Esophagus squamous epithelium (tissue), 5 donors: ENCODE measurements at places on chromosomes 13 and 19.

DNA sequence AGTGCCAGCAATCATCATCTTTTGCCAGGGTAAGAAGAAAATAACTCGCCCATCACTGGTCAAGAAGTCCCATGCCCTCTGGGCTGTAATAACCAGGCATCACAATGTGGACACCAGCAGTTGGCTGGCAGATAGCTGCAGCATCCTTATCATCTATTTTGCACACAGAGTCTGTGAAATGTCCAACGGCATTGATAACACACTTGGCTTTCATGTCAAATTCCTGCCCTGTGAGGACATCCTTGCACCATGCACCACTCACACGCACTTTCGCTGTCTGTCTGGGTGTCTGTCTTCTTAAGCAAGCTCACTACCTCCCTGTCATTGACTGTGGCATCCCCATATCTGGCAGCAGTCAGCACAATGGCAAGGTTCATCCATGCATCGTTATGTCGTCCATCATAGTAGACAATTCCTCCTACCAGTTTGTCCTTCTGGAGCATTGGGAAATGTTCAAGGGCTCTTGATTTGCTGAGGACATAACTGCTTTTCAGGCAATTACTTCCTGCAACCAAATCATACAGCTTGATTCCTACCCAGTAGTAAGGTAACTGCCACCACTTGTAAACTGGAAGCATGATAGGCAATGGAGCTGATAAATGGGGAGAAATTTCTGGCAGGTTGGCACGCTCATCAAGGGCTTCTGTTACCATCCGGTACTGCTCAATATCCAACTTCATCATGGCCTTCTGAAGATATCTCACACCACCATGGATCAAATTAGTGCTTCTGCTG lies 6.8 kb upstream of the ZSCAN5A start:
- DNase-seq: no peak

DNA sequence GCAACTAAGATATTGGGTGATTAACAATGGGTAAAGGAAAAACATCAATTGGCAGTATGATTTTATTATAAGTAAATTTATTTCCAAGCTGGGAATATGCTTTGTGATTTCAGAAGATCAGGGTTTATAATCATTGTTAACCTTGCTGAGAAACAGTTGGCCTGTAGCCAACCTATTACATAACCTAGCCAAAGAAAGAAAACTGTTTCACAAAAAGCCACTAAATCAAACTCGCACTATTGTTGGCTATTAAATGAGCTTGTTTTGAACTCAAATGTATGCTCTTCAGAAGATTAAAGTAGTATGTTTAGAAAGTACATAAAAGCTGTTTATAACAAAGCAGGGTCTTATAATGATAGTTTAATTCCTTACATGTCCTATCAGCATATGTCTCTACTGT lies 151.7 kb downstream of the LHFPL6 start:
- DNase-seq: no peak

GRCh38 chr13:98364647-98365046 lies 187.6 kb upstream of the RNF113B start:
- DNase-seq: no peak

GRCh38 chr13:79369226-79369625 lies 36.8 kb downstream of the RBM26 start:
- no peak for DNase-seq

GRCh38 chr19:6099033-6099432 lies 11.3 kb downstream of the RFX2 start:
- DNase-seq: no peak

GRCh38 chr19:8224394-8225145 lies 15.4 kb downstream of the CERS4 start:
- no peak for DNase-seq

GRCh38 chr19:52665529-52665928 lies 27.4 kb upstream of the ZNF83 start:
- no peak for DNase-seq

DNA sequence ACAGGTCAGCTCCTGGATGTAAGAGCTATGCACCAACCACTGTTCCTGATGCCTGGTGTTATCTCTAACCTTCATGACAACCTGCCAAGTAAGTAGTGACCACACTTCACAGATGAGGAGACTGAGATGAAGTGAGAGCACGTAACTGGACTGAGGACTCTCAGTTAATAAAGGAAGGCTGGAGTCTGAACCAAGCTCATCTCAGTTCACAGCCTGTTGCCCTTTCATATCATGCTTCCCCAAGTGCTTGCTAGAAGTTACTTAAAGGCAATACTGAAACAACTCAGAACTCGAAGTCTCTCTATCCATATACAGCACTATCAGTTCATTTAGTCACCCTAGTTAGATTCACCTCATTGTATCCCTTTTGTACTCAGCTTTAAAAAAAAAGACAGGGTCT lies 119.7 kb downstream of the ABCC4 start:
- no peak for DNase-seq

- DNase-seq: no peak
These were observed 209.4 kb downstream of the FOXO1 start for GRCh38 chr13:40456979-40457553.

- no peak for DNase-seq
These were observed 93.6 kb downstream of the KL start for GRCh38 chr13:33109801-33110200.

DNA sequence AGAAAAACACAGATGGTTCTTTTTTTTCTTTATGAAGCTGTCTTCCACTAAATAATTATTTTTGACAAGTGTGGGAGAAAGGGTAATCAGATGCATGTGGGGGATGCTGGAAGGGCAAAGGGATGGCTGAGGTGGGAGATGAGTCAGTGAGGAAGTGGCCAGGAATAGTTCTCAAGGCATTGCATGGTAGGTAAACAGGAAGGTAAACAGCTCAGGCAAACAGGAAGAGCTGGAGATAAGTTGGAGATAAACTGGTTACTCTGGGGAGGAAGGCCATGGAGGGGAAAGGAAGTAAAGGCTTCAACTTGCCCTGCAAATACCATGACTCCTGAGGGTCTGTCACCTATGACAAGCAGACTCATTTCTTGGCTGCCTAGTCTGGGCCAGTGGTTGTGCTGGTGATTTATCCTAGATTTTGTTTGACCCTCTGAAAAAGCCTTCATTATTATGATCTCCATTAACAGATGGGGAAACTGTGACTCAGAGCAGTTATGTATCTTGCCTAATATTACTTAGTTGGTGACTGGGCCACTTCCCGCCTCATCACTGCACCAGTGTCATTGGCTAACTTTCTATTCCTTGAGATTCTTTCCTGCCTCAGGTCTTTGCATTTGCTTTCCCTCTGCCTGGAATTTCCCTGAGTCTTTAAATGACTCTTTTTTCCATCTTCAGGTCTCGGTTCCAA lies 17.1 kb downstream of the ACTL9 start:
- no peak for DNase-seq

DNA sequence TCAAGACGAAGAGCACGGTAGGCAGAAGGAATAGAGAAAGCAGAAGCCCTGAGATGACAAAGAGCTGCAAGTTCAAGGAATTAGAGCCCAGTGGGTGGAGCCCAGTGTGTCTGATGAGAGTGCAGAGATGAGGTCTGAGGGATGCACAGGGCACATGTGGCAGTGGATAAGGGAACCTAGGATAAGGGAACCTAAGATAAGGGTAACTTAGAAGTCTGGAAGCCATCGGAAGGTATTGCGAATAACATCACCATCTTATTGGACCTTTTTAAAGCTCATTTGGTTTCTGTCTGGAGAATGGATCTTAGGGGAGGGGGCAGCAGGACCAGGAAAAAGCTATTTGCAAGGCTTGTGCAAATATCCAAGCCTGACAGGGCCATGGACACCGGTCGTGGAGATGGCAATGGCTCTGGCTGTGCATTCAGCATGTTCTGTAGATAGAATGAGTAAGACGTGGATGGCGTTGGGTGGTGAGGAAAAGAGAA lies 1.3 kb downstream of the FPR3 start:
- no peak for DNase-seq
